ENCODE measurements at places on chromosomes 16 and 17.

DNA sequence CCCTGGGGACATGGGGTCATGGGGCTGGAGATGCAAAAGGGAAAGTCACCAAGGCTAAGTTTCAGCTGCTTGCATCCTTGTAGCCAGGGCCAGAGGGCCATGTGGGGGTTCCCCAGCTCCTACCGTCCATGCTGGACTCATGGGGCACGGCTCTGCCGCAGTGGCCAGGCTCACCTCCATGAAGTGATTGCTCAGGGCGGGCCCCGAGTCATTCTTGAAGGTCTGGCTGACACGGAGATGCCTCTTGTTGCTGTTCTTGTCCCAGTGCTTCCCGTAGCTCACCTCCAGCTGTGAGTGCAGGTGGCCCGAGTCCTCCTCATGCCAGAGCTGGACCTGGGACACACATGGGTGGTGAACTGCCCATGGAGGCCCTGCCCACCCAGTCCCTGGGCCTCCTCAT is 114.5 kb downstream of the RMI2 start:
- no peaks in the 10 kb centered on the region for H3K4me1 ChIP-seq
- no peak overlapping the region for H3K4me3 ChIP-seq
- no peaks in the 10 kb centered on the region for H3K27me3 ChIP-seq
- no peak for DNase-seq
- H3K36me3 ChIP-seq: peaks cover 2% of the 10 kb centered on the region

DNA sequence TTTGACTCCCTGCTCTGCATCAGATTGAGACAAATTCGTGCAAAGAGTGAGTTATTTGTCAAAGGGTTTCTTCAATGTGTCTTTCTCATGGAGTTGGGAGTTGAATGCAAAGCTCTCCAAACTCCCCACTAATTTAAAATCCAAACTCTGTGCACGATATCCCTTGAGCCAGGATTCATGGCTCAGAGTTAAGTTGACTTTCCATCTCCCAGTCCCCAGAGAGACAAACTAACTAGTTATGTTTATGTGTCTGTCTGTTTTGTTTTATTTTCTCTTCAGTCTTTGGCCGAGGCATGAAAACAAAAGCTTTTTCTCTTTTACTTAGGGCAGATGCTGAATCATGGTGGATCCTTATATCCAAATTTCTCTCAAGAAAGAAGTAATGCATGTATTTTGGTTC is 570.0 kb upstream of the CDH5 start:
- no peak overlapping the region for H3K27ac ChIP-seq
- H3K27me3 ChIP-seq: no peaks in the 10 kb centered on the region
- H3K36me3 ChIP-seq: no peaks in the 10 kb centered on the region
- no peaks in the 10 kb centered on the region for H3K4me1 ChIP-seq

GRCh38 chr17:39640591-39641031 is 3.7 kb downstream of the STARD3 start:
- no peaks in the 10 kb centered on the region for H3K36me3 ChIP-seq
- no peak overlapping the region for H3K27ac ChIP-seq
- peak overlapping the region; percentile 32 for H3K4me3 ChIP-seq

GRCh38 chr16:7113395-7113794 is 219.2 kb upstream of the RBFOX1 start:
- H3K36me3 ChIP-seq: no peaks in the 10 kb centered on the region
- no peaks in the 10 kb centered on the region for H3K27me3 ChIP-seq
- H3K4me1 ChIP-seq: no peaks in the 10 kb centered on the region
- DNase-seq: no peak

DNA sequence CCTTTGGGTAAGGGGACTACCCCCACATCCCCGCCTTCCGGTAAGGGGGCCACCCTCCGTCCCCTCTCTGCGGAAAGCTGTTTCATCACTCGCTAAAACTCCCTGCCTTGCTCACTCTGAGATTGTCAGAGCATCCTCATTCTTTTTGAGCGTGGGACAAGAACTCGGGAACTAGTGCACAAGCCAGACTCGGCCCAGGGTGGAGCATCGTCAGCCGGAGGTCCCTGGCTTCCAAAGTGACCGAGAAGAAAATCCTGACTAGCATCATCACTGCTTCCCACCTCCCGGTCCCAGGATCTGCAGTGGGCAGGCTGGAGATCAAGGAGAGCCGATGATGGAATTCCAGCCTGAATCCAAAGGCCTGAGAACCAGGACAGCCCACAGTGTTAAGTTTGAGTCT is 380.3 kb downstream of the SEC14L1 start:
- H3K4me1 ChIP-seq: no peaks in the 10 kb centered on the region
- DNase-seq: no peak
- no peak overlapping the region for H3K4me3 ChIP-seq
- H3K36me3 ChIP-seq: no peaks in the 10 kb centered on the region
- no peak overlapping the region for H3K27ac ChIP-seq

GRCh38 chr16:31148896-31149295 is 970 bp downstream of the PRSS36 start:
- H3K27ac ChIP-seq: no peak overlapping the region
- no peak overlapping the region for H3K4me3 ChIP-seq
- no peaks in the 10 kb centered on the region for H3K36me3 ChIP-seq
- no peak for DNase-seq
- H3K27me3 ChIP-seq: peaks cover 27% of the 10 kb centered on the region

- H3K27me3 ChIP-seq: no peaks in the 10 kb centered on the region
- peaks cover 4% of the 10 kb centered on the region for H3K4me1 ChIP-seq
- no peaks in the 10 kb centered on the region for H3K36me3 ChIP-seq
- no peak for DNase-seq
- H3K4me3 ChIP-seq: peak overlapping the region; percentile 74
Observed at GRCh38 chr17:76947771-76948170, 79.6 kb downstream of the MGAT5B start.

GRCh38 chr17:67515490-67516083 is 138.5 kb downstream of the PITPNC1 start:
- no peaks in the 10 kb centered on the region for H3K27me3 ChIP-seq
- H3K36me3 ChIP-seq: no peaks in the 10 kb centered on the region
- no peak for DNase-seq
- no peak overlapping the region for H3K4me3 ChIP-seq

- H3K4me1 ChIP-seq: peaks cover 22% of the 10 kb centered on the region
- peak; percentile 75 for DNase-seq
- no peaks in the 10 kb centered on the region for H3K36me3 ChIP-seq
Observed at GRCh38 chr17:17036524-17036998, 5.7 kb upstream of the MPRIP start.

GRCh38 chr17:49071106-49071505 is 61.5 kb upstream of the B4GALNT2 start:
- H3K4me3 ChIP-seq: no peak overlapping the region
- no peak overlapping the region for H3K27ac ChIP-seq
- H3K4me1 ChIP-seq: no peaks in the 10 kb centered on the region
- DNase-seq: no peak

DNA sequence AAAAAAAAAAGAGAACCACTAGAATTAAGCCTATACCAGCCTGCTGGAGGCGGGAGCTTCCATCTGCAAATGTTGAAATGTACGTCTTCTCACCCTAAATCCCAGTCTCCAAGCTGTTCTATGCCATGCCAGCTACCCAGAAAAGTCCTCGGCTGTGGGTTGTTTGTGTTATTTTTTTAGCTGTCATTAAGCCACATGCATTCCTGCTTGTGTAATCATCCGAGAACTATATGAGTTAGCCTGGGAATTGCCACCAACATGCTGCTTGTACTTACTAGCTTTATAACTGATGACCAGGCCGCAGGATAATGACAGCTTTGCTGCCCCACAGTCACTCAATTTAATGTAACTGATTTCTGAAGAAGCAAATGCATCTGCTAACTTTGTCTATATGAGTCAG is 313.9 kb upstream of the SALL1 start:
- no peaks in the 10 kb centered on the region for H3K27me3 ChIP-seq
- no peaks in the 10 kb centered on the region for H3K4me1 ChIP-seq
- no peaks in the 10 kb centered on the region for H3K36me3 ChIP-seq
- no peak for DNase-seq
- H3K27ac ChIP-seq: no peak overlapping the region
- H3K4me3 ChIP-seq: no peak overlapping the region

- no peaks in the 10 kb centered on the region for H3K27me3 ChIP-seq
- H3K4me1 ChIP-seq: peaks cover 11% of the 10 kb centered on the region
- H3K27ac ChIP-seq: no peak overlapping the region
- H3K4me3 ChIP-seq: no peak overlapping the region
- H3K36me3 ChIP-seq: no peaks in the 10 kb centered on the region
Observed at GRCh38 chr16:88423448-88423850, 29.6 kb upstream of the ZFPM1 start.

DNA sequence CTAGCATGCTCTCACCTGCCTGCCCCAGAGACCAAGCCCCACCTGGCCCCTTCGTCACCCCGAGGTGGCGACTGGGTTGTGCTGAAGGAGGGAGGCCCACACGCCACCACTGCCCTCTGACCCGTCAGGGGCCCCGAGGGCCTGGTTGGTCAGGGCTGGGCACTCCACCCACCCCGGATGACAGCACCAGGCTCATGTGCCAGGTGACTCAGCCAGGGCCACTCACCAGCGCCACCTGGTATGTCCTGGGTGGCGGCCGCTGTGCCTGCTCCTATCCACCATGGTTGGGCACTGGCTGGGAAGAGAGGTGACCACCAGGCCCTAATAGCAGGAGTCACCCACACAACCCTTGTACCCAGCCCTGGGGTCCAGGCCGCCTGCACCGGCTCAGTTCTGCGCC is 68.9 kb downstream of the JPH3 start:
- no peaks in the 10 kb centered on the region for H3K36me3 ChIP-seq
- H3K4me1 ChIP-seq: peaks cover 3% of the 10 kb centered on the region
- H3K4me3 ChIP-seq: no peak overlapping the region
- no peak for DNase-seq

DNA sequence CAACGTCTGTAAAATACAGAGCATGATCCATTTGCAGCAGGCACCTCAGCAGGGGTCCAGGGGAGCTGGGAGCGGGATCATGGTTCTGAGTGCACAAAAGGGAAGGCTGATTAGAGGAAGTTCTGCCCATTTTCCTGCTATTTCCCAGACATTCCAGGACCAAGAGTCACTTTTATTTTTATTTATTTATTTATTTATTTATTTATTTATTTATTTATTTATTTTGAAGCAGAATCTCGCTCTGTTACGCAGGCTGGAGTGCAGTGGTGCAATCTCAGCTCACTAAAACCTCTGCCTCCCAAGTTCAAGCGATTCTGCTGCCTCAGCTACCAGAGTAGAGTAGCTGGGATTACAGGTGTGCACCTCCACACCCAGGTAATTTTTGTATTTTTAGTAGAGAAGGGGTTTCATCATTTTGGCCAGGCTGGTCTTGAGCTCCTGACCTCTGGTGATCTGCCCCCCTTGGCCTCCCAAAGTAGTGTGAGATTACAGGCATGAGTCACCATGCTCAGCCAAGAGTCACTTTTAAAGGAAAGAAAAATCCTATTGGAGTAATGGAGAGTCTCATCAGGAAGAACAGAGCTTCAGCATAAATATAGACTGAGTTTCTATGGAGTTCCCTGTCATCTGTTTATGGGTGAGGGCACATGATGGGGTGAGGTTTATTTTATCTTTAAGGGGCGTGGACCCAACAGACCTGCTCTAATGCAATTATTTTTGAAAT is 355.2 kb downstream of the HAPSTR1 start:
- DNase-seq: no peak
- peaks cover 13% of the 10 kb centered on the region for H3K36me3 ChIP-seq
- H3K4me3 ChIP-seq: no peak overlapping the region
- H3K4me1 ChIP-seq: no peaks in the 10 kb centered on the region
- no peak overlapping the region for H3K27ac ChIP-seq

DNA sequence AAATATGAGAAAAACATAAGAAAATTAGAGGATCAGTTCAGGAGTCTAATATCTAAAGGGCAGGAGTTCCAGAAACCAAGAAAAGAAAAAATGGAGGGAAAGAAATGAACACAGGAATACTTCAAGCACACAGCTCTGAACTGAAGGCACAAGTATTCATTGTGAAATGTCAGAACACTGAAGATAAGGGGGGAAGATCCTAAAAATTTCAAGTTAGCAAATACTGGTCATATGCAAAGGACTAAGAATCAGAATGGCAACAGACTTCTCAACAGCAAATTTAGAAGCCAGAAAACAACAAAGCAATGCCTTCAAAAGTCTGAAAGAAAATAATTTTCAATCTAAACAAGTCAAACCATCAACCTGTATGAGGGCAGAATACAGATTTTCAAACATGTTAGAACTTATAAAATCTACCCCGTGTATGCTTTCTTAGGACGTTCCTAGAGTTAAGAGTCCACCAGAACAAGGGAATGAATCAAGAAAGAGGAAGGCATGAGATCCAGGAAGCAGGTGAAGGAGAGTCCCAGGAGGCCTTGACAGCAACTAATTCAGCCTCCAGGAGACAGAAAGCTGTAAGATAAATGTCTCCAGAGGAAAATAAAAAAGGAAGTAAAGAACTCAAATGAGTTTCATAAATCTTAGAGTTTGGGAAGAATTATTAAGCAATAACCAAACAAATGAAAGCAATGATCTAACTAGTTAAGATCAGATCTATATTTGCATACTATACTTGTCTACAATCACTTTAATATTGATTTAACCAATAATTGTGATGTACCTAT is 2.8 kb downstream of the BRD7 start:
- peaks cover 43% of the 10 kb centered on the region for H3K4me1 ChIP-seq
- H3K36me3 ChIP-seq: peaks cover 14% of the 10 kb centered on the region
- no peaks in the 10 kb centered on the region for H3K27me3 ChIP-seq
- no peak overlapping the region for H3K27ac ChIP-seq
- peak overlapping the region; percentile 96 for H3K4me3 ChIP-seq

- H3K27me3 ChIP-seq: no peaks in the 10 kb centered on the region
- peak overlapping the region; percentile 0 for H3K27ac ChIP-seq
- no peaks in the 10 kb centered on the region for H3K36me3 ChIP-seq
- peak overlapping the region; percentile 86 for H3K4me3 ChIP-seq
Observed at GRCh38 chr16:46885960-46886763, 2.0 kb downstream of the GPT2 start.

GRCh38 chr17:61249649-61250299 is 149.9 kb upstream of the TBX2 start:
- H3K36me3 ChIP-seq: no peaks in the 10 kb centered on the region
- no peak overlapping the region for H3K4me3 ChIP-seq
- no peak overlapping the region for H3K27ac ChIP-seq
- H3K4me1 ChIP-seq: peaks cover 26% of the 10 kb centered on the region
- H3K27me3 ChIP-seq: no peaks in the 10 kb centered on the region

DNA sequence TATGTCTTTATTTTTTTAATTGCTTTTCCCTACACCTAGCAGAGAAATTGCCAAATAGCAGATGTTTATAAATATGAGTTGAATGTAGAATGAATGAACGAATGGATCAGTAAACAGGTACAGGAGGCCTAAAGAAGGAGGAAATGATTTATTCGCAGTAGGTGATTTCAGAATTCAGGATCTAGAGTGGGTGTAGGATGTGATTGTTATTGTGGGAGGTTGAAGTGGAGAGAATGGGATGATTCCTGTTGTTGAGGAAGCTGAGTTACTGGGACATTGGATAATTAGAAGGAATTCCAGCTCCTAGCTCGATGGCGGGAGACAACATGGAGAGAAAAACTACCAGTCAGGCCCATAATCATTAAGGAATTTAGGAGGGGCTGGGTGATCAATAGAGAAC is 42.2 kb downstream of the MRTFB start:
- H3K4me3 ChIP-seq: no peak overlapping the region
- no peak for DNase-seq
- H3K36me3 ChIP-seq: no peaks in the 10 kb centered on the region
- peaks cover 1% of the 10 kb centered on the region for H3K4me1 ChIP-seq
- H3K27ac ChIP-seq: no peak overlapping the region
- H3K27me3 ChIP-seq: no peaks in the 10 kb centered on the region

- no peaks in the 10 kb centered on the region for H3K4me1 ChIP-seq
- peaks cover 6% of the 10 kb centered on the region for H3K36me3 ChIP-seq
- no peaks in the 10 kb centered on the region for H3K27me3 ChIP-seq
- no peak overlapping the region for H3K4me3 ChIP-seq
- H3K27ac ChIP-seq: no peak overlapping the region
Observed at GRCh38 chr17:68424203-68424602, 33.1 kb downstream of the WIPI1 start.

- no peaks in the 10 kb centered on the region for H3K27me3 ChIP-seq
- H3K4me3 ChIP-seq: no peak overlapping the region
- peaks cover 12% of the 10 kb centered on the region for H3K36me3 ChIP-seq
- peaks cover 31% of the 10 kb centered on the region for H3K4me1 ChIP-seq
- no peak for DNase-seq
- no peak overlapping the region for H3K27ac ChIP-seq
Observed at GRCh38 chr17:60356940-60357339, 35.0 kb downstream of the USP32 start.

Measured in naive B cell (primary cell).